ENCODE measurements at places on chromosomes 2 and 18.

- no peak for DNase-seq
These were observed 119.3 kb upstream of the TWIST2 start for GRCh38 chr2:238728330-238729260.

- DNase-seq, result no peak
These were observed 70.6 kb downstream of the SLC4A3 start for GRCh38 chr2:219697811-219698747.

DNA sequence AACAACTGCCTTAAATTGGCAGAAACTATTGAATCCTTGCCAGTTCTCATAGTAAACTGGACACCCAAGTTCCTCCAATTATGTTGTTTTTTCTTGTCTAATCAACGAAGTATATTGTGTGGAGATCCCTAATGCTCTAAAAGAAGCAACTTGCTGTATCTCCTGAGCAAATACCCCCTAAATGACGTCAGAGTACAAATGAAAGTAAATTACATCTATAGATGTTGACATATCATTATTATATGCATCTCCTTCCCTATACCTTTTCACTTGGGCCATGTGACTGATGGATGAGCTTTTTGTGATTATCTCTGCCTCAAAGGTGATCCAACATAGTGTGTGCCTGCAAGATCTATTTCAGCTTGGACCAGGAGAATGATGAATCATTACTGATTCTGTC is 159.4 kb downstream of the CCDC148 start:
- DNase-seq, result no peak

GRCh38 chr2:28088970-28089369 is 198.4 kb downstream of the BABAM2 start:
- no peak for DNase-seq

- DNase-seq, result peak; percentile 17
These were observed 94.4 kb downstream of the FANCL start for GRCh38 chr2:58146707-58147106.

GRCh38 chr2:239275847-239276831 is 124.7 kb downstream of the HDAC4 start:
- no peak for DNase-seq

GRCh38 chr2:19480673-19481072 is 122.2 kb upstream of the OSR1 start:
- no peak for DNase-seq

GRCh38 chr2:207107131-207107530 is 58.6 kb downstream of the KLF7 start:
- no peak for DNase-seq

DNA sequence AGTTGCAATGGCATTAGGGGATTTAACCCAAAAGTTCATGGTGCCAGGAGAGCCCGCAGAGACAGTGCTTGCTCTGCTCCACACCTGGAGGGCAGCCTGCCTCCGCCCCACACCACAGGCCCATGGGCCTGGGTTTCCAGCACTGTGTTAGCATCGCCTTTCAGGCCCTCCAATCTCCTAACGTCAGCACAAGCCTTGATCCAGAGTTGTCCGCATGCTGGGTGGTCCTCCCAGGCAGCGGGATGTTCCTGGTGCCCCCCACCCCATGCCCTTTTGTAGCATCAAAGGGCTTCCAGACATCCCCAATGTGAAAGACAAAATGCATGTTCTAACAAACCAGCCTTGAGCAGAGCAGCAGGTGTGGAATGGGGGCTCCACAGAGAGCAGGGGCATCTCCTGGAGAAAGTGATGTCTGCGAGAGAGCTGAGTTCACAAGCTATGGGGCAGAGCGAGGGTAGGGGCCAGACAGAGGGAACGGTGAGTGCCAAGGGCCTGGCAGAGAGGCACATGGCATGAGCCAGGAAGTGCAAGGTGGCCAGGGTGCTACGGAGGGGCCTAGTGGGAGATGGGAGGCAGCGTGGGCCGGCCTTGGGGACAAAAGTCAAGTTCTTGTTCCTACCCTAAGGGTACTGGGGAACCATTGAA is 119.2 kb downstream of the CYP26B1 start:
- DNase-seq, result no peak

DNA sequence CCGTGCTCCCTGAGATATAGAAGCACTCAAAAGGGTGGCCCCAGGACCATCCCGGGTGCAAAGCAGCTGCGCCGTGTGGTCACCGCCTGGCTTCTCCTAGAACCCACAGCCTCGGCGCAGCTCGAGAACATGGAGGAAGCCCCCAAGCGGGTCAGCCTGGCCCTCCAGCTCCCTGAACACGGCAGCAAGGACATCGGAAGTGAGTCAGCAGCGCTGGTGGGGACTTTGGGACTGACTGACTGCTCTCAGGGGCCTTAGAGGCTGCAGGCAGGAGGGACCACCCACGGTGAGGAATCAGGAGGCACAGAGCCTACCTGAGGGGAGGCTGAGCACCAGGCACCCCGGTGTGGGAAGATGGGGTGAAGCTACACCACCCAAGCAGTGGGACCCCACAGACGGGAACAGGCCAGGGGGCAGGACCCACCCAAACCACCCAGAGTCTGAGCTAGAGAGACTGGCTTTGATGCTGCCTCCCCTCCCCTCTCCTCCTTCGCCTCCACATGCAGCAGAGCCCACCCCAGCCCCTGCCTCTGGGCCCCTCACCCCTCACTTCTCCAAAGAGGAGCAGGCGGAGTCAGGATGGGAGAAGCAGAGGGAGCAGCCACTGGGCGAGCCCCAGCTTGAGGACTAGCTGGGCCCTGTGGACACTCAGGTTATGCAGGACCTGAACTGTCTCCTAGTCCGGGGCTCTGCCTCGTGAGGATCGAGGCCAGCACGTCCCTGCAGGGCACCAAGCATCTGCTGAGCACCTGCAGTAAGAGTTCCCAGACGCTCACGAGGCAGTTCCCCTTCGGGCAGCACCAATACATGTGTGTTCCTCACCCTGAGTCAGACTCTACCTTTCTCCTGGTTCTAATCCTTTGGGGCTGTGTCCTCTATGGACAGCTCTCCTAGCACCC is 28.7 kb downstream of the MTERF4 start:
- no peak for DNase-seq

- DNase-seq, result no peak
These were observed 170.1 kb downstream of the FHOD3 start for GRCh38 chr18:36467614-36468013.

GRCh38 chr2:12168354-12168753 is 421.9 kb downstream of the LPIN1 start:
- DNase-seq, result no peak

- no peak for DNase-seq
These were observed 130.9 kb downstream of the UXS1 start for GRCh38 chr2:106063181-106063580.

GRCh38 chr18:28875059-28875458 is 698.1 kb upstream of the CDH2 start:
- DNase-seq, result no peak

DNA sequence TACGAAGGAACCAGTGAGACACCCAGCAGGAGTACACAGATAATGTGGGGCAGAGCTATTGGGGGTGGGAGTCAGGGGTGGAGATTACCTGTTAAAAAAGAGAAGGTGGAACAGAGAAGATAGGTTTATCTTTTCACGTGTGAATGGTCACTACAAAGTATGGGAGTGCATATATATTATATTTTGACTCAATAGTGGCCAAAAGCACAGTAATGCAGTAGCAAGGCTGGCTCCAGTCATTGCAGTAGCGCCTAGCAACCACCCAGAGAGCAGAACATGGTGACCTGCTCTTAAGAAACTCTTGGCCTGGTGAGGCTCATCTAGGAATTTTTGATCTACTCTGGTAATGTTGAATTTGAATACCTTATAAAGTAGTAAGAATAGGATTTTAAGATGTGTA is 1.0 kb downstream of the IMPACT start:
- no peak for DNase-seq

- no peak for DNase-seq
These were observed 33.8 kb upstream of the CYP1B1 start for GRCh38 chr2:38109732-38110181.

GRCh38 chr2:15142069-15142689 is 419.0 kb downstream of the NBAS start:
- peak; percentile 51 for DNase-seq

DNA sequence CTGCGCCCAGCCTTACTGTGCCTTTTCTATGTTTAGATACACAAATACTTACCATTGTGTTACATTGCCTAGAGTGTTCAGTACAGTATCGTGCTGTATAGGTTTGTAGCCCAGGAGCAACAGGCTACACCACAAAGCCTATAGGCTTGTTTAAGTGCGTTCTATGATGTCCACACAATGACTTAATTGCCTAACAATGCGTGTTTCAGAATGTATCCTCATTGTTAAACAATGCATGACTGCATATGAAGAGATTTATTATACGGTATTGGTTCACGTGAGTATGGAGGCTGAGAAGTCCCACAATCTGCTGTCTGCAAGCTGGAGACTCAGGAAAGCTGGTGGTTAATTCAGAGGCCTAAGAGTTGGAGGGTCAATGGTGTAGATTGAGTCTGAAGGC is 46.1 kb upstream of the MGAT4A start:
- DNase-seq, result no peak

GRCh38 chr2:181697126-181697525 is 16.8 kb upstream of the NEUROD1 start:
- DNase-seq, result no peak

- DNase-seq, result peak; percentile 50
These were observed 19.7 kb upstream of the DCTN1 start for GRCh38 chr2:74399785-74400184.

DNA sequence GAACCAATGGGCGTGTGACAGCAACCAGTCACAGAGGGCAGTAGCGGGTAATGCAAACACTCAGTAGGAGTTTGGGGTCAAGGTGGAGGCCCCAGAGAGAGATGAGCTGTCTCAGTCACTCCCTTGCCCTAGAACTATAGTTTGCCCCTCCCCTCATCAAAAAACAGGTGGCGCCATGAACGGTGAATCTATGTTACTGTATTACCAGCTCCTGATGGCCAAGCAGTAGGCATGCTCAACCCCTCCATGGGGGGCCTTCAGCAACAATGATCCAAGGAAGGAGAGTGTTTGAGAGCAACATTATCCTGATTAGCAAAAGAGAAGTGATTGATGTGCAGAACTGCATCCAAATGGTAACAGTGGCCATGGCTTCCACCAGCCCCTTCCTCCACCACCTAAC is 30.4 kb downstream of the TRABD2A start:
- DNase-seq, result no peak

- DNase-seq, result no peak
These were observed 629.9 kb upstream of the ACVR2A start for GRCh38 chr2:147214914-147215313.

- DNase-seq, result no peak
These were observed 27.9 kb downstream of the KIAA1328 start for GRCh38 chr18:36856815-36857214.

GRCh38 chr18:73150199-73150598 is 282.4 kb upstream of the NETO1 start:
- DNase-seq, result no peak

GRCh38 chr18:7742224-7742623 is 175.1 kb downstream of the PTPRM start:
- no peak for DNase-seq

GRCh38 chr2:226115102-226115831 is 684.4 kb downstream of the IRS1 start:
- no peak for DNase-seq

GRCh38 chr2:224363281-224363680 is 38.6 kb downstream of the FAM124B start:
- no peak for DNase-seq

- DNase-seq, result no peak
These were observed 7.3 kb downstream of the IL1A start for GRCh38 chr2:112777036-112777435.

DNA sequence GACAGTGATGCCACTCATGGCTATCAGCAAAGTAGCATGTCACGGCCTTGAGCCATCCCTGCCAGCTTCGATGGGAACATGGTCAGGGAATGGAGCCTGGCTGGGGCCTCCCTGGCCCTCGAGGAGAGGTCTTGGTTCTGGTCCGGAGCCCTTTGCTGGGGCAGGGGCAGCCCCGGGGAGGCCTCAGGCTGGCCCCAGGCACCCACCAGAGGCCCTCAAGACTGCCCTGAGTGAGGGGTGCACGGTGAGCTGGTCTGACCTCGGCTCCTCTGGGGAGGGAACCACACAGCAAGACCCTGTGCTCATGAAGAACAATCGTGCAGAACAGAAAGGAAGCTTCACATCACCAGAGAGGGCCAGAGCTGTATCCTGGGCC is 75.2 kb upstream of the OTOS start:
- DNase-seq, result no peak

- DNase-seq, result no peak
These were observed 412.6 kb upstream of the FAM98A start for GRCh38 chr2:34011684-34012083.

- DNase-seq, result no peak
These were observed 11.1 kb upstream of the KIDINS220 start for GRCh38 chr2:8848328-8849100.

DNA sequence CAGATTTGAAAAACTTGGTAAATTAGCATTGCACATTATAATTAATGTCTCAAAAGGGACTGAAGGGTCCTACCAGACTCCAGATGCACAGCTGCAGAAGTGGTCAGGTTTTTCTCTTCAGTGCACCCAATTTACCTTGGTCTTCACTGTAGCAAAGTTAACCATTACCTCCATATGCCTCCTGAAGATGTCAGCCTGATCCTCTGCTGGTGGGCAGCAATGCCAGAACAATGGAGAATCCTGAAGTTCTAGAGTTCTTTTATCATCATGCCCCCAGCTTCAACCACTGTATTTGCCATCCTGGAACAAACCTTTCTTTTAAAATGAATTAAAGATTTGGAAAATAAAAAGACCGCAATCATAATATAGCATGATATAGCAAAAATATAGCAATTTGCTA is 1774.8 kb upstream of the CELF4 start:
- no peak for DNase-seq

- no peak for DNase-seq
These were observed 42.3 kb upstream of the TTR start for GRCh38 chr18:31549416-31549815.

- DNase-seq, result no peak
These were observed 9.9 kb downstream of the GRP start for GRCh38 chr18:59229701-59230443.

DNA sequence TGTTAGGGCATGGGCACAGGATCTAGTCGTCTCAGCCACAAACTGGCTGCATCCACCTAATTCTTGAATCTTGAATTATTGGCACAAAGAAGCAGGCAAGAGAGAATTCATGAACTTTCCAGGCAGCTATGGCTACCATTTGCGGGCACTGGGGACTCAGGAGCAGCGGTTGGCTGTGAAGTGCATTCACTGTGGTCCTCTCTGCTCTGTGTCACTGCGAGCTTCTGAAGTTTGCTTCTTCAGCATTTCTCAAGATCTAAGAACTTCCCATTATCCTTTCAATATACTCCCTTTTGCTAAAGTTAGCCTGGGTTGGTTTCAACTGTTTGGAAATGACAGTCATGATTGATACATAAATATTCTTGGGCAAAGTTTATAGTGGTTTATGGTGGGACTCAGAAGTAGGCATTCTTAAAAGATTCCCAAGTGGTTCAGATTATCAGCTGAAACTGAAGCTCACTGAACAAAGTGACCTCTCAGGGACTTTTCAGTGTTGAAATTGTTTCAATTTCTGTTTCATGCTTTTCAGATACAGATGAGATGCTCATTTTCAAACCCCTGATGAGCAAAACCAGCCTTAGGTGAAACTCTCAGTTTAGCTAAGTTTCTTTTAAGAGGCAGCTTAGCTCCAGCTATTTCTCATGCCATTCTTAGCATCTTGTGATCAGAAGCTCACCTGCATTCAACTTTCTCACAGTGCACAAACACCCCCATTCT is 1258.3 kb upstream of the GYPC start:
- DNase-seq, result no peak

GRCh38 chr2:23244617-23245016 is 140.4 kb upstream of the KLHL29 start:
- no peak for DNase-seq

All from CD4-positive, alpha-beta T cell treated with Interleukin-4 for 4 hours (primary cell).